ENCODE measurements at places on chromosomes 7 and 10.
A peak's percentile ranks its signal among the peaks of the same experiment; 100 is the strongest.

DNA sequence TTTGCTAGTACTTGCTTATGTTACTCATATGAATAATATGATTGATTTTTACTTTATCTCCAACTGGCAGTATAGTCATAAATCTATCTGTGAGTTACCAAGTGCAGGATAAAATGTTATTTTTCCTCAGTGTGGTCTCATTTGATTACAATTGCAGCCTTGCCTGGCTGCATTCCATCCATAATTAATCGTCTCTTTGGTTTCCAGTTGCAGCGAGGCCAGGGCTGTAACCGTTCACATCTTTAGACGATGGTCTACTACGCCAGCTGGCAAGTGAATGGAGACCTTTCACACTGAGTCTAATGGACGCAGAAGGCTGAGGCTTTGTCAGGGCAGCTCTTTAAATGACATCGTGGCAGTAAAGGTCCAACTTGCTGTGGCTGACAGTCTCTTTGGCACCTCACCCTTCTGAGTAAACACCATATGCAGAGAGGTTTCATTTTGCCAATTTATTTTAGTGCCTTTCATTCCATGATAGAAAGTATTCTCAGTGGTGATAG is 84.0 kb downstream of the ARL4A start:
- DNase-seq: peak; percentile 11

DNA sequence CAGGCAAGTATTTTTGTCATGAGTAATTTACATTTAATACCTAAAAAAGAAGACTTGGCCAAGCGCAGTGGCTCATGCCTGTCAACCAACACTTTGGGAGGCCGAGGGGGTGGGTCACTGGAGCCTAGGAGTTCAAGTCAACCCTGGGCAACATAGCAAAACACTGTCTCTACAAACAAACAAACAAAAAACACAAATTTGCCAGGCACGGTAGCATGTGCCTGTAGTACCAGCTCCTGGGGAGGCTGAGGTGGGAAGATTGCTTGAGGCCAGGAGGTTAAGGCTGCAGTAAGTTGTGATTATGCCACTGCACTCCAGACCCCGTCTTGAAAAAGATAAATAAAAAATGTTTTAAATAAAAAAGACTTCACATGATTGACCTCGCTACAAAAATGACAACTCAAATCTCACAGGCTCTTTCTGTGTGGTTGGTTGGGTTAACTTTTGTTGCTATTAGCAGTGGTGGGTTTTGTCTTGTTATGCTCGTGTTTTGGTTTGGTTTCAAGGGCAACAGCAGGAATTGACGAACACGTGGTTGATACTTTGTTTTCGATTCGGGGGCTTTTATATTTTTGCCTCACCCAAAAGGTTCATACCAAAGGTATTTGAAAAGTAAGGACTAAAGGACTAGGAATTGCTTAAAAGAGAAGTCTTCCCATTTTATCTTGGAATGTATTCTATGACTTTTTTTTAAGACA is 227.2 kb upstream of the MKLN1 start:
- DNase-seq: no peak

GRCh38 chr10:22988581-22989360 is 60.9 kb downstream of the ARMC3 start:
- peak; percentile 40 for DNase-seq

DNA sequence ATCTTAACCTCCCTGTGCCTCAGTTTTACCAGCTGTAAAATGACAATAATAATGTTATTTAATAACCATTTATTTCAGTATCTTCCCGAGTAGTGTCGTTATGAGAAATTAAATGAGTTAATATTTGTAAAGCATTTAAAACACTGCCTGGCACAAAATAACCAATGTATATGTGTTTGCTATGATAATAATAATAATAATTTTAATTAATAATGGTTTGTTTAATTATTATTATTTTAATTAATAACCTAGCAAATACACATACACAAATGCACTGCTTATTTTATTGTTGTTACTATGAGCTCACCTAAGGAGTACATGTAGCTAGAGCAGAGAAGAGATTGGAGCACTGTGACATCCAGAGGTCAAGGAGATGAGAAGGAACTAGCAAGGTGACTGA is 18.2 kb upstream of the GPNMB start:
- DNase-seq: no peak

GRCh38 chr10:122462533-122463465 is 1.4 kb downstream of the HTRA1 start:
- no peak for DNase-seq

GRCh38 chr10:132403511-132404168 is 6.6 kb downstream of the PWWP2B start:
- no peak for DNase-seq

GRCh38 chr10:44425466-44425865 is 40.6 kb upstream of the CXCL12 start:
- no peak for DNase-seq

GRCh38 chr7:106061301-106061979 is 50.7 kb downstream of the SYPL1 start:
- DNase-seq: no peak

GRCh38 chr10:116073001-116073400 is 200.0 kb downstream of the GFRA1 start:
- no peak for DNase-seq

GRCh38 chr7:12941512-12941911 is 254.1 kb downstream of the ARL4A start:
- DNase-seq: no peak

DNA sequence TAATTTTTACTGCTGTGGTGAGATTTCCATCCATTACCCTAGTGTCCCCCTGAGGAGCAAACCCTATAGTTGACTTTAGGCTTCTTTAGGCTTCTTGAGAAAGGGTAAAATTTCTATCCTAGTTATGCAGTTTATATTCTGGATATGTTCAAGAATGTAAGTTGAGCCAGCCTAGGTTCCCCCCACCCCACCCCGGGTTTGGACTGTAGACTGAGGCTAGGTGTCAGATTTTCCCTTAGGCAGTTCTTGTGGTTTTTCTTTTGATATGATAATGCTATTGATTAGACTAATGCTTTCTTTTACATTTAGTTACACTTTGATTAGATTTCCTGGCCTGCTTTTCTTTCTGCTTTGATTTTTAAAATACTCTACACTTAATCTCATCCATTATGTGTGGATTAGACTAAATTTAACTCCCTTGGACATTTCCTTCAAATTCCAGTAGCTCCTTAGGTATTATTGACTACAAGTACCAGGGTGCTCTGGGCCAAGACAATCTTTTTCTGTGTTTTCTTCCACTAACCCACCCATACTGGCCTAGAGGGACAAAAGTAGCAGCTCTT is 37.7 kb downstream of the NRF1 start:
- no peak for DNase-seq

GRCh38 chr7:106345421-106346166 is 60.8 kb upstream of the NAMPT start:
- DNase-seq: no peak

GRCh38 chr7:6092953-6093354 is 61.8 kb downstream of the ANKRD61 start:
- no peak for DNase-seq

- DNase-seq: no peak
Observed at GRCh38 chr7:11706666-11707605, 125.1 kb downstream of the THSD7A start.

GRCh38 chr7:130950741-130951140 is 216.7 kb upstream of the KLF14 start:
- DNase-seq: no peak

GRCh38 chr7:111047595-111047994 is 43.3 kb upstream of the LRRN3 start:
- DNase-seq: no peak

GRCh38 chr10:31083765-31084184 is 52.1 kb upstream of the ZNF438 start:
- DNase-seq: peak; percentile 16

DNA sequence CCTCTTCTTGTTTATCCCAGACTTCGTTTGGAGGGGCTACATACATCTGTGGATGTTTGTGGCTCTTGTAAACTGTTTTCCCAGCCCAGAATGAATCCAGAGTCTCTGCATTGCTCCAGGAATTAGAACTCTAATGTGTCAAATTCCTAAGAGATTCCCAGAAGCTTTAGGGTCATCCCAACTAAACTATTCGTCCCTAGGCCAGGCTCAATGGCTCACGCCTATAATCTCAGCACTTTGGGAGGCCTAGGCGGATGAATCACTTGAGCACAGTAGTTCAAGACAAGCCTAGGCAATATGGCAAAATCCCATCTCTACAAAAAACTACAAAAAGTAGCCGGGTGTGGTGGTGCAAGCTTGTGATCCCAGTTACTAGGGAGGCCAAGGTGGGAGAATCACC is 28.5 kb downstream of the ARHGAP19 start:
- no peak for DNase-seq

DNA sequence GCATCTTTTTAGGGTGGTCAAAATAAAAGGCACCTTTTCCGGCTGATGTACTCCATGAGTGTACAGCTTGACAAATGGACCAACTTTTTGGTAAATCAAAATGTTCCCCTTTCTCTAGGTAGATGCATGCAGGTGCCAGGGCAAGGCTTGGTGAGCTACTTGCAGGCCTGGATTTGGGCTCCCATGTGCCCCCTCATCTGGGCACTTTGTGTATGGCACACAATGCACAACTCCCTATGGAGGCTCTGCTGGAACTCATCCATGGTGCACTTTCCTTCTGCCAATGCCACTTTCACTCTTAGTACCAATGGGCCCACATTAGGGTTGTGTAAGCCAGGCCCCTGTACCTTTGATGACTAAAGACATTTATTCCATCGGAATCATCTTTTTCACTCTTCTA is 300.8 kb downstream of the SDHAF3 start:
- DNase-seq: no peak

DNA sequence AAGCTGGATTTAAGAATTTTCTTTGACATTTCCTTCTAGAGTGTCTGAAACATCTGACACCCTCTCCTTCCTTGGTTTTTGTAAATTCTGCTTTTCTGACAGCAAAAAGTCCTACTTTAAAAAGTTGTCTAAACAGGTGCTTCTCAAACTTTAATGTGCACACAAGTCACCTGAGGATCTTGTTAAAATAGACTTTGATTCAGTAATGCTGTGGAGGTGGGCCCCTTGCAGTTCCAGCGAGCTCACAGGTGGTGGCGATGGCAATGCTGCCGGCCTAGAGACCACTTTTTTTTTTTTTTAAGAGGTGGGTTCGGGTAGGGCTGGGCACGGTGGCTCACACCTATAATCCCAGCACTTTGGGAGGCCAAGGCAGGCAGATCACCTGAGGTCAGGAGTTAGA is 77.1 kb downstream of the ABCC2 start:
- no peak for DNase-seq
